ENCODE measurements at places on chromosomes 6 and 20.

GRCh38 chr20:13117200-13117599, 103.9 kb upstream of the ISM1 start:
- no peak for DNase-seq

DNA sequence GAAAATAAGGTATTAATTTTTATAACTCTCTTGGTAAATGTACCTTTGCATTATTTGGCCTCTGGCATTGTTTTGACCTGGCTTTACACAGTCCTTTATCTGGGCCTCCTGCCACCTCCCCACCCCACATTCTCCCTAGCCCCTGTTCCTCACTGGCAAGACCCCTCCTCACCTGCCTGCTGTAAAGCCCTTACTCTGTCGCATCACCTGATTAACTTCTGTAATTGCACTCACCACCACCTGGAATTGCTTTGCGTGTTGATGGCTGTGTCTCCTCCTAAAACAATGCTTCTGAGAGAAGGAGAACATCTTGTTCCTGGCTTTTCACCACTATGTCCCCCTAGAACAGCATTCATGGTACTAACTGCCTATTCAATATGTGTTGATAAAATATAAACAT, 24.8 kb downstream of the SNX9 start:
- no peak for DNase-seq

GRCh38 chr20:22475662-22476061, 108.7 kb downstream of the FOXA2 start:
- DNase-seq, result no peak

DNA sequence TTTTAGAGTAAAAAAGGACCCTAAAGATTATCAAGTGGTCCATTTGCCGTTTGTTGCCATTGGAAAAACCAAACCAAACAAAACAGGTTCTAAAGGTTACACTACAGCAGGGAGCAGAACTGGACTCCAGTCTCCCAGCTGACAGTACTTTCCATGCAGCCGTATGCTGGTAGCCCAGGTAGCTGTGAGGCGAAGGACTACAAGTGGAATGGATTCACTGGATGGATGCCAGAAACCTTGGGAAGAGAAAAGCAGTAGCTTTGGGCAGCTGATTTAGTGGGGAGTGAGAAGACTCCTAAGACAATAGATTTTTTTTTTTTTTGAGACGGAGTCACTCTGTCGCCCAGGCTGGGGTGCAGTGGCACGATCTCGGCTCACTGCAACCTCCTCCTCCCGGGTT, 88.3 kb downstream of the SASH1 start:
- no peak for DNase-seq

DNA sequence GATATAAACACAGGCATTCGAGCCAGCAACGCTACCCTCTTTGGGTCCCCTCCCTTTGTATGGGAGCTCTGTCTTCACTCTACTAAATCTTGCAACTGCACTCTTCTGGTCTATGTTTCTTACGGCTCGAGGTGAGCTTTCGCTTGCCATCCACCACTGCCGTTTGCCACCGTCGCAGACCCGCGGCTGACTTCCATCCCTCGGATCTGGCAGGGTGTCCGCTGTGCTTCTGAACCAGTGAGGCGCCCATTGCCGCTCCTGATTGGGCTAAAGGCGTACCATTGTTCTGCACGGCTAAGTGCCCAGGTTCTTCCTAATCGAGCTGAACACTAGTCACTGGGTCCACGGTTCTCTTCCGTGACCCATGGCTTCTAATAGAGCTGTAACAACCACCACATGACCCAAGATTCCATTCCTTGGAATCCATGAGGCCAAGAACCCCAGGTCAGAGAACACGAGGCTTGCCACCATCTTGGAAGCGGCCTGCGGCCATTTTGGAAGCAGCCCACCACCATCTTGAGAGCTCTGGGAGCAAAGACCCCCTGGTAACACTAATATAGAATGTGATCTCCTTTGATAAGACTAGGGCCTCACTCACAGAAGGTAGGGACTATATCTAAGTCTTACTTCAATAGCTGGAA, 973 bp downstream of the UBD start:
- DNase-seq, result no peak

DNA sequence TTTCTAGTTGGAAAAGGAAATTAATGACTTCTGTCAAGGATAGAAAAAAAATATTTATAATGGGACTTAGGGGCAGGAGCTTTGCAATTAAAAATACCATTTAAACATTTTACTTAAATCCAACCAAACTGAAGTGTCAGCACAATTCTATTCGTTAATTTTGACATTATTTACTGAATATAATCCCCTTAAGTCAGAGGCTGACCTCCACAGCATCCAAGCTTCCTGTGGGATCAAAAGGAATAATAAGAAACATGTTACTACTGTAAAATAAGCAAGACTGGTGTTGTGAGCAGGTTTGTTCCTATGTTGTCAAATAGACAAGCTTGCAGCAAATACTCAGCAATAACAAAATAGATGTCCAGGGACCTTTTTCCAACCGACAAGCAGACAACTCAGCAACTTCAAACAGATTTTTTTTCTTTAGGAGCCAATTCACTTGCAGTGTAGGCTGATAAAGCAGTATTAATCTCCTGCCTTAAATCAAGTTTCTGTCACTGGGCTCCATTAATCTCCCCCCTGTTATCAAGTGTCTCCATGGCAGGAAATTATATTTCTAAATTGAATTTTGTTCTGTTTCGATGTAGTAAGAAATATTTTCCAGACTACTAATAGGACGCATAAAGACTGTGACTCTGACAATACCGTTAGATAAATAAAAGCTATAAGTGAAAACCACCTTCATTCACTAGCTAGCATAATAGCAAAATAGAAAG, 157.4 kb downstream of the HACE1 start:
- no peak for DNase-seq

All from AG04449 (cell line).